ENCODE measurements at places on chromosomes 11 and 22. TPM values are rescaled to one million over a fixed set of nuclear protein-coding genes. Genes with fewer than 3 reads are reported as not detected.

The MS4A6A gene
- 16.4 TPM for total RNA-seq

The SYCE3 gene
- total RNA-seq = not detected

The PRRG4 gene
- 0.98 TPM for total RNA-seq

The OR6A2 gene
- total RNA-seq = not detected

The SLC29A2 gene
- 56.0 TPM for total RNA-seq

The OR2AT4 gene
- total RNA-seq = not detected

The GLB1L2 gene
- total RNA-seq = 0.76 TPM

The OR51A2 gene
- not detected for total RNA-seq

The IGLL1 gene
- not detected for total RNA-seq

The CHORDC1 gene
- total RNA-seq = 64.8 TPM

The SLC25A45 gene
- 5.7 TPM for total RNA-seq

The POLR2F gene
- total RNA-seq = 139 TPM

The CNTF gene
- 4.0 TPM for total RNA-seq

The DAGLA gene
- 3.3 TPM for total RNA-seq
